ENCODE measurements at places on chromosomes 4 and X. TPM values are rescaled to one million over a fixed set of nuclear protein-coding genes. Genes with fewer than 3 reads are reported as not detected.

Gene MND1
- 1.3 TPM for total RNA-seq

DNA sequence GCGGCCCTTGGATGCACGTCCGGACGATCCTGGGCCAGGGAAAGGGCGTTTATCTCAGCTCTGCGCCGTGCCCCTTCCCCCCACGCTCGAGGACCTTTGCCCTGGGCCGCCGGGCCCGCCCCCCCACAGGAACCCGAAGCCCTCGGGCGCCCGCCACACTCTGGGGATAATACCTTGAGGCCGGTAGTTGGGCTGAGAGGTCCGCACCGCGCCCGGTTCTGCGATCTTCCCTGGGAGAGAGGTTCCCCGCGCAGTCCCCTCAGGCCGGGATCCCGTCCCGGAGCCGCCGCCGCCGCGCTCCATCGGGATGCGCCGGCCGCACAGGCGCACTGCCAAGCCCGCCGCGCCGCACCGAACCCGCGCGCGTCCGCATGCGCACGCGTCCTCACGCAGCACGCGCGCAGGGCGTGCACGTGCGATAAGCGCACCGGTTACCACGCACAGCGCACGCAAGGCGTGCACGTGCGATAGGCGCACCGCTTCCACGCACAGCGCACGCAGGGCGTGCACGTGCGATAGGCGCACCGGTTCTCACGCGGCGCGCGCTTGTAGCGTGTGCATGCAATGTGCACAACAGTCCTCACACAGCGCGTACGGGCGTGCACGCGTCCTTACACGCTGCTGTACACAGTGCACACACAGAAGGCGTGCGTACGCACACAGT lies at the start of gene MAP7D2:
Gene MAP7D2, minus strand, starts transcription at position 331 of the 664 bp plus-strand sequence. Its CDS starts 28 bp downstream, at position 303.
- DNase-seq, result no peak

GRCh38 chr4:182478475-182478874 lies 235.3 kb downstream of the TENM3 start:
- DNase-seq, result peak; percentile 42

- no peak for DNase-seq
These were observed 77.6 kb upstream of the TRAM1L1 start for GRCh38 chr4:117162976-117163375.
